ENCODE measurements at places on chromosomes 13 and 19. TPM values are rescaled to one million over a fixed set of nuclear protein-coding genes. Genes with fewer than 3 reads are reported as not detected.

BEST2 gene
- 0.45 TPM for total RNA-seq

- DNase-seq, result peak; percentile 68
Observed at GRCh38 chr19:11204943-11205349, 7.6 kb upstream of the KANK2 start.

OVOL3 gene
- total RNA-seq, result not detected

DNA sequence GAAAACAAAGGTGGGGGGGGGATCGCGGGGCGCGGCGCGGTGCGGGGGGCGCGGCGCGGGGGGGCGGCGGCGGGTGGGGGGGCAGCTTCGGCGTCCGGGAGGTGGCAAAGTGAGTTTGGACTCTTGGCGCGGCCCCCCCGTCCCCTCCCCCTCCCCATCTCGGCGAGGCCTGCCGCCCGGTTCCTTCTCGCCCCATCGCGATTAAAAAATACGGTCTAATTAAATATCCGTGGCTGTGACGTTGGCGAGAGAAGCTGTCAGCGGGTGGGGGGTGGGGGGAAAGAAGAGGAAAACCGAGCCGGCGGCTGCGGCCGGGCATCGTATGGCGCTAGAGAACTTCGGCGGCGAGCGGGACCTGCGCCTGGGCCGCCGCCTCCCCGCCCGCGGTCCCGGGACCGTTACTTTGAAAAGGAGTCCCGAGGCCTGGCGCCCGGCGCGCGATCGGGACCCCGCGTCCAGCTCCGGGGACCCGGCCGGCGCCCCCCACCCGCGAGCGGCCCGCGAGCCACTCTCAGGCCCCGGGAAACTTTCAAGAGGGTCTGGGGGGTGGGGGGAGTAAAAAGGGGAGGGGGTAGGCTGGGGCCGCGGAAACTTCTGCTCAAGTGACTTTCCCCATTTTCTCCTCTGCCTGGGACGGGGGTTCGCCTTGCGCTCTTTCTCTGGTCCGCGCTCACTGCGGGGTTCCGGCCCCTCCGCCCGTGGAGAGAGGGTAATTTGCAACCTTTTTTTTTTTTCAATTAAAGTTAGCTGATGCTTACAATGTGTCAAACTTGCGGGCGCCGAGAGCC, 146.3 kb upstream of the ZNF536 start:
- no peak for DNase-seq

- peak; percentile 29 for DNase-seq
Observed at GRCh38 chr19:55156202-55157063, 1.1 kb downstream of the TNNI3 start.

DNA sequence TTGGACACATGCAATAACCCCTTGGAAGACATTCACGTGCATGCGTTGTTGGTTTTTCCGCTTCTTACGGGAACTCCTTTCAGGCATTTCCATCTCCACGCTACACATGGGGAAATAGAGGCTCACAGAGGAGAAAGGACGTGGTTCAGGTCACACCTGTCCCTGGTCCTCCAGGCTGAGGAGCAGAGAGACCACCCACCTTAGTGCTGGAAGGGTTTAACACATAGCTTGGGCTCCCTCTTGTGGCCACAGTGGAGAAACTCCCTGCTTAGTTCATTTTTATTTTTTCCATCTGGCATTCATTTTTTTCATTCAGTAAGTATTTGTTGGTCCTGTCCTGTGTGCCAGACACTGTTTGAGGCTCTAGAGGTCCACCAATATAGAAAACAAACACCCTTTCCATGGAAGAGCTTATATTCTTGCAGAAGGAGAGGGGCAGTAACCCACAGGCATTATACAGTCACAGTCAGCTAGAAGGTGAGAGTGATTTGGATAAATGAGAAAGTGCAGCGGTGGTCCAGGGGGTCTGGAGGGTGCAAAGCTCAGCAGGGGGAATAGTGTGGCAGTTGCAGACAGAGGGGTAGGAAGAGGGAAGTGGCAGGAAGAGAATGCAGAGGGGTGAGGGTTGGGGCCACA, 24.2 kb upstream of the TTYH1 start:
- peak; percentile 40 for DNase-seq

DNA sequence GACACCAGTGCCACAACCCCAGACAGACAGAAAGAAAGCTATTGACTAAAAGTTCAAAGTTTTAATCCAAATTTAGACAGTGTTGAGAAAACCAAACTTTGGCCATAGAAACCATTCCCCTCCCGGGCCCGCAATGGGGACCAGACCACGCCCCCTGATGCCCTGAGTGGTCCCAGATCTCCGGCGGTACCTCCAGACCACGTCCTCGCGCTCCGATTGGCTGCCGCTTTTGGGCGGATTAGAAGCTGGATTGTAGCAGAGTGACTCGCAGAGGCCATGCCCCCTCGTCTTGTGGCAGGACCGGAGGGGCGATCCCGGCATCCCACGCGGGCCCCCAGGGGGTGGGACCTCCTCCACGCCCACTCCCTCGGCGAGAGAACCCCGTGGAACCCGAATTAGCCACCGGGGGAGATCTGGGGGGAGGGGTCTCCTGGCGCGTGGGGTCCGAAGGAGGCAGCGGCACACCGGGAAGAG, 797 bp upstream of the HSD17B14 start:
- no peak for DNase-seq

DNA sequence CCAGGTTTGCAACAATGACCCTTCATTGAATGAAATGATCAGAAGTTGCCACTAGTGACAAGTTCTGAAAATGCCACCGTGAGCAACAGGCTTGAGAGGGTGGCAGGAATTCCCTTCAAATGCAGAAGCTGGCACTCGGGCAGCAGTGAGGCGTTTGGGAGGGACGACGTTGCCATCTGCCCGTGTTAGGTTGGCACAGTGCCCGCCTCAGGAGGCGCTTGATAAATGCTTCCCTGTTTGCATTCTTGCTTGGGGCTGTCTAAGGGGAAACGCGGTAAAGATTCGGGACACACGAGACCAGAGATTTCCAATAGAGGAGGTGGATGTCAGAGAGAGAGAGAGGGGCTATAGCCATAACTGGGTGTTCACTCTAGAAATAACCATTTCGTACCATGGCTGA, 101.9 kb downstream of the TEX29 start:
- no peak for DNase-seq

OR4F17 gene
- total RNA-seq, result not detected

- no peak for DNase-seq
Observed at GRCh38 chr19:30089086-30089665, 147.1 kb downstream of the URI1 start.

GRCh38 chr13:35909837-35910540, 221.2 kb downstream of the DCLK1 start:
- DNase-seq, result no peak

GPR18 gene
- not detected for total RNA-seq

JUND gene
- total RNA-seq, result 60.9 TPM

GRCh38 chr19:54572696-54573311, 786 bp upstream of the LILRA2 start:
- DNase-seq, result no peak

DNA sequence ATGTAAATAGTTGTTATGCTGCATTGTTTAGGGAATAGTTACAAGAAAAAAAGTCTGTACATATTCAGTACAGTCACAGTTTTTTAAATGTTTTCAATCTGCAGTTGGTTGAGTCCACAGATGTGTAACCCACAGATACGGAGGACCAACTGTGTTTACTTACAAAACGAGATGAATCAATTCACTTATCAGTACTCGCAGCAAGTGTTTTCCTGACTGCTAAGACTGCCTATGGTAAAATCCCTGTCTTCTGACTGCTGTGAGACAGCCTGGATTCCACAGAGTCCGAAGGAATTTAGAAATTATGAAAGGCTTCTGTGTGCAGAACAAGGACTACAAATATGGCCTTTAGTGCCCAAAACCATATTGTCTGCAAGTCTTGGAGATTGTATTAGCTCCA, 45.7 kb upstream of the C1QTNF9 start:
- DNase-seq, result no peak

EDNRB gene
- total RNA-seq, result 1.7 TPM

- DNase-seq, result no peak
Observed at GRCh38 chr19:10855879-10856522, 7.8 kb downstream of the C19orf38 start.

CD37 gene
- total RNA-seq, result not detected

GRCh38 chr13:76968041-76968440, 19.7 kb downstream of the ACOD1 start:
- DNase-seq, result no peak

Data from LHCN-M2 (cell line).